Posterior vena cava (tissue), 2 donors: ENCODE measurements at places on chromosomes 6 and 20. TPM values are rescaled to one million over a fixed set of nuclear protein-coding genes. Genes with fewer than 3 reads are reported as not detected.

GRCh38 chr20:10487142-10488136 lies 52.3 kb downstream of the SLX4IP start:
- DNase-seq = no peak

- no peak for DNase-seq
Measured at GRCh38 chr20:35952480-35953386, 1.6 kb downstream of the SCAND1 start.

DNA sequence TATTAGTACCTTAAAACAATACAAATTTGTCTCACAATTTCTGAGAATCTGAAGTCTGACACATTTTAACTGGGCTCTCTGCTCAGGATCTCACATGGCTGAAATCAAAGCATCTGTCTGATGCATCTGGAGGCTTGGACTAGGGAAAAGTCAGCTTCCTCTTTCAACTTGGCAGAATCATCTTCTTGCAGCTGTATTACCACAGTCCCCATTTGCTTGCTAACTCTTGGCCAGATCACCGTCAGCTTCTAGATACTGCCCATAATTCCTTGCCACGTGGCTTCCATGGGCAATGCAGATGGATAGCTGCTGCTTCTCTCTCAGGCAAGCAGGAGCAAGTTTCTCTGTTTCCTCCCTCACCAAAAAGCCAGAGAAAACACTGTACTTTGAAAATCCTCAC lies 1106.4 kb upstream of the CITED2 start:
- DNase-seq = no peak

DNA sequence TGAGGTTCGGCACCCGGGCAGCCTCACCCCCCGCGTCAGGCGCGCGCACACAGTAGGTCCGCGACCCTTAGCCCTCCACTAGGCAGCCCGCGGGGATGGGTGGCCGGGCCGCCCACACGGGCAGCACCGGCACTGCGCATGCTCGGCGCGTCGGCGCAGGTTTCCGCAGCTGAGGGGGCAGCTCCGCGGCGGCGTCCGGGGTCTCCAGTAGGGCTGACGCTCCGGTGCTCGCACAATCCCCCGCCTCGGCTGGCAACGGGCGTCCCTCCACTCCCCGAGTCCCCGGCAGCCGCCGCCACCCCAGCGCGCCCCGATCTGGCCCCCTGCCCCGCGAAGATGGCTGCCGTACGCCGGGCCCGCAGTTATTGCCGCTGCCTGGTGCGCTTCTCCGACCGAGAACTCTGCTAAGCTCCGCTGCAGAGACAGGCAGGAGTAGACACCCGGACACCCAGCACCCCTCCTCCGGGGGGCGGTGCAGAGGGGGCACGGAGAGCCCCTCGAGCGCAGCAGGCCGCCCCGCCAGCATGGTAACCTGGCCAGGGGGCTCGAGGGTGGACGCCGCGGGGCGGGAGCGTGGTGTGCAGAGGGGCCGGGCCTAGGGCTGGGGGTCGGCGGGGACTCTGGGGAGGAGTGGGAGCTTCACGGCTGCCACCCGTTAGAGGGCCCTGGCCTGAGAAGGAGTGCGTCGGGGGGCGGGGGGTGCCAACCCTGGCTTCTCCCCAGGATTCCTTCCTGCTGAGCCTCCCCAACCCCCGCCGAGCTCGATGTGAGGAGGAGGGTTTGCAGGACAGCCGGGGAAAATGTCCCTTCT lies at the start of gene FBXO9:
TSS of gene FBXO9 (plus strand) at position 139 of the 811 bp plus-strand sequence. CDS start at position 525, 386 bp downstream.
- peak; percentile 91 for DNase-seq

GRCh38 chr20:51526754-51527153 lies 15.8 kb downstream of the NFATC2 start:
- DNase-seq = no peak

GRCh38 chr20:58647796-58648501 lies 3.1 kb upstream of the STX16 start:
- DNase-seq = no peak

The CCDC28A gene
- total RNA-seq = 9.6 TPM

The SLC17A9 gene
- 16.3 TPM for total RNA-seq

DNA sequence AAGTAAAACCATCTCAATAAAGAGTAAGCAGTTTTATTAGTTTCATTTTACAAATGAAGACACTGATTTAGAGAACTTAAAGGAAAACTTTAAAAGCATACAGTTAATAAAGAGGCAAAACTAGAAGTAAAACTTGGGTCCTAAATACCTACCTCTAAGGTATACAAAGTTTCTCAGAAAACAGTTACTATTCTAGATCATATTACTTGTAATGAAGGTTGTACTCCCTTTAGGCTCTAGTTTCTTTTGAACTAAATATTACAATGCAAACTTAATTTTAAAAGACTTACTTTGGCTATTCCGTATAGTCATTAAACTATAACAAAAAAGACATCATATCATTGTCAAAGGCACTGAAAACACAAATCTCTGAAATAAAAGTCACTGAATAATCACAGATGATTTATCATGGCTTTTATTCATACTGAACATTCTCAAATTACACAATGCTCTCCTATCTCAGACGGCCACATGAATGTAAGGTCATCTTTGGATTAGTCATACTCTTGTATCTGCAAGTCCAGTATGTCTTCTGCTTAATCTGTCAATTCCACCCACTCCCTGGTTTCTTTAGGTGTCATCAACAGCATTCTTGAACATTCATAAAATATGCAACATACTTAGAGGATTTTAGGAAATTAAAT lies 361.6 kb upstream of the RUNX2 start:
- no peak for DNase-seq

DNA sequence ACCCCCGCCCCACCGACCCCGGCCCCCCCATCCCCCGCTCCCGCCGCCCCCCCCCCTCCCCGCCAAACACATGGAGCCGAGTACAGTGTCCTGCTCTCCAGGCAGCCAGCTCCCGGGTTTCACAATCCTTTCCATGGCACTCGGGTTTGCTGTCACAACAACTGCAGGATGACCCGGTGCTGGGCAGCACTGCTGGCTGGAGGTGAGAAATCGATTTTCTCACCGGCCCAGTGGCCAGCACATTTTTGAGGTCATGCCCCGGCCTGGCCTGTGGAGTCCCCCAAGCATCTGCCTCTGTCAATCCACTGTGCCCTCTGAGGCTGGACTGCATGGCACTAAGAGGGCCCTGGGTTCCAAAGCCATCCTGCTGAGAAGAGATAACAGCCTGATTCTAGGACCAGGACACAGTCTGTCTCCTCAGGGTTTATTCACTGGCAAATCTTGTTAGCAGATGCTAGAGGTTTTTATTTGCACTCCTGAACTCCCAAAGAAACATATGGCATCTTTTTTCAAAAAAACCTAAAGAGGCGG lies 129.5 kb downstream of the NFATC2 start:
- no peak for DNase-seq

The PRSS35 gene
- total RNA-seq = 2.8 TPM

The SOBP gene
- total RNA-seq = 18.7 TPM

- DNase-seq = no peak
Measured at GRCh38 chr20:46211331-46211722, 93.2 kb downstream of the CD40 start.

DNA sequence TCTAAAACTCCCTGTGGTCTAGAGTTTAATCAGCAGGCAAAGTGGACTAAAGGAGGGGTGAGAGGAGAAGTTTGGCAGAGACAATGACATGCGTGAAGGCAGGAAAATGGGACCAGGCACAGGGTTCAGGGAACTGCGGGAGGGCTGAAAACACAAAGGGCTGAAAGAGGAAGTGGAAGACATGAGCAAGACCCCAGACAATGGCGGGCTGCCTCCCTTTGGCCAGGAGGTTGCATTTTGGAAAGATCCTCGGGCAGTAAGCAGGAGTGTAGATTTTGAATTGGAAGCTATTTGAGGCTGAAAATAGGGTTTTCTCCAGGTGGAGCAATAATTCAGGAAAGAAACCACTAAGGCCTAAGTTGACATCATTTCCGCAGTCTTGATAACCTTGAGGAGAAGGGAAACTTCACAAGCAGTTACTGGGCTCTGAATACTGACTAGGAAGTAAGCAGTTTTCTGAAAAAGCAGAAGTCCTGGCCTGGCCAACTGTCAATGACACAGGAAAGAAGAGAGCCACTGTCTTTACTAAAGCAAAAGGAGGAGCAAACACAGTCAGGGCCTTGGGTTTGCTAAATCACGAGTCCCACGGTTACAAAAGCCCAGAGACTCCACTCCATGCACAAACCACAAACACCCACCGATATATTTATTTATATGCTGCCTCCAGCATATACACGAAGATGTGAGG lies 3.4 kb downstream of the LY86 start:
- DNase-seq = no peak

The FAM83C gene
- not detected for total RNA-seq

The AIF1 gene
- total RNA-seq = 18.1 TPM

- no peak for DNase-seq
Measured at GRCh38 chr20:61531553-61532345, 279.7 kb downstream of the CDH4 start.

- DNase-seq = no peak
Measured at GRCh38 chr6:137958811-137959565, 91.9 kb downstream of the TNFAIP3 start.
